SK-N-SH treated with all-trans-retinoic acid at 6 μM for 48 hours (cell line): ENCODE measurements at places on chromosomes 5 and 9.

GRCh38 chr9:128053560-128053959 lies 13.6 kb downstream of the NAIF1 start:
- ATAC-seq: no peak

GRCh38 chr5:84685121-84685894 lies 300.6 kb upstream of the EDIL3 start:
- ATAC-seq: no peak

- ATAC-seq: no peak
Observed at GRCh38 chr9:33307067-33307466, 16.8 kb downstream of the NFX1 start.

DNA sequence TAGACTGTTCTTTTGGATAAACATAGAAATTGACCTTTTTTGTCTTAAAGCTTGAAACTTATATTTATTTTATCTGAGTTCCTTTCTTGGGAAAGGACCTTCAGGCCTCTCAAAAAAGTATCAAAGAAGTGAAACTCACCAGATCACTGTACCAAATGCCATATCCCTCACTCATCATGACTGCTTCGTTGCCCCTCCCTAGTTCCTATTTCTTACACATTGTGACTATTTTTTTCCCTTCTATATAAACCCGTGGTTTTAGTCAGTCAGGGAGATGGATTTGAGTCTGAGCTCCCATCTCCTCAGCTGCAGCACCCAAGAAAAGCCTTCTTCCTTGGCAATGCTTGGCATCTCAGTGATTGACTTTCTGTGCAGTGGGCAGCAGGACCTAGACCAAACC lies 129.4 kb downstream of the LPAR1 start:
- no peak for ATAC-seq

GRCh38 chr5:74161170-74161569 lies 479.4 kb downstream of the ENC1 start:
- no peak for ATAC-seq

- ATAC-seq: no peak
Observed at GRCh38 chr5:1405539-1406530, 39.4 kb downstream of the SLC6A3 start.

GRCh38 chr9:16618524-16618923 lies 251.9 kb downstream of the BNC2 start:
- no peak for ATAC-seq

DNA sequence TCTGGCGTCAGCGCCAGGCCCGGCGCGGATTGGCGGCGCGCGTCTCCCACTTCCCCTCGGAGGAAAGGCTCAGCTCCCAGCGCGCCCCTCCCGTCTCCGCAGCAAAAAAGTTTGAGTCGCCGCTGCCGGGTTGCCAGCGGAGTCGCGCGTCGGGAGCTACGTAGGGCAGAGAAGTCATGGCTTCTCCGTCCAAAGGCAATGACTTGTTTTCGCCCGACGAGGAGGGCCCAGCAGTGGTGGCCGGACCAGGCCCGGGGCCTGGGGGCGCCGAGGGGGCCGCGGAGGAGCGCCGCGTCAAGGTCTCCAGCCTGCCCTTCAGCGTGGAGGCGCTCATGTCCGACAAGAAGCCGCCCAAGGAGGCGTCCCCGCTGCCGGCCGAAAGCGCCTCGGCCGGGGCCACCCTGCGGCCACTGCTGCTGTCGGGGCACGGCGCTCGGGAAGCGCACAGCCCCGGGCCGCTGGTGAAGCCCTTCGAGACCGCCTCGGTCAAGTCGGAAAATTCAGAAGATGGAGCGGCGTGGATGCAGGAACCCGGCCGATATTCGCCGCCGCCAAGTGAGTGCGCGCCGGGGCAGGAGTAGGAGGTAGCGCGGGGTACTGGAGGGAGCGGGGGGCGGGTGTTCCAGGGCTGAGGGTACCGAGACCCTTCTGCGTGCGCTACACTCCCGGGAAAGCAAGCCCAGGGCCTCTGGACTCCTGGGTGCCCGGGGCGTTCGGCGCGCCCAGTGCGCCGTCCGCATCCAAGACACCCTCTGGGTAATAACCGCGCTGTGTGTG lies at the start of gene MSX2:
TSS of gene MSX2 (plus strand) at position 99 of the 777 bp plus-strand sequence. CDS start at position 177, 78 bp downstream.
- ATAC-seq: peak; percentile 97

DNA sequence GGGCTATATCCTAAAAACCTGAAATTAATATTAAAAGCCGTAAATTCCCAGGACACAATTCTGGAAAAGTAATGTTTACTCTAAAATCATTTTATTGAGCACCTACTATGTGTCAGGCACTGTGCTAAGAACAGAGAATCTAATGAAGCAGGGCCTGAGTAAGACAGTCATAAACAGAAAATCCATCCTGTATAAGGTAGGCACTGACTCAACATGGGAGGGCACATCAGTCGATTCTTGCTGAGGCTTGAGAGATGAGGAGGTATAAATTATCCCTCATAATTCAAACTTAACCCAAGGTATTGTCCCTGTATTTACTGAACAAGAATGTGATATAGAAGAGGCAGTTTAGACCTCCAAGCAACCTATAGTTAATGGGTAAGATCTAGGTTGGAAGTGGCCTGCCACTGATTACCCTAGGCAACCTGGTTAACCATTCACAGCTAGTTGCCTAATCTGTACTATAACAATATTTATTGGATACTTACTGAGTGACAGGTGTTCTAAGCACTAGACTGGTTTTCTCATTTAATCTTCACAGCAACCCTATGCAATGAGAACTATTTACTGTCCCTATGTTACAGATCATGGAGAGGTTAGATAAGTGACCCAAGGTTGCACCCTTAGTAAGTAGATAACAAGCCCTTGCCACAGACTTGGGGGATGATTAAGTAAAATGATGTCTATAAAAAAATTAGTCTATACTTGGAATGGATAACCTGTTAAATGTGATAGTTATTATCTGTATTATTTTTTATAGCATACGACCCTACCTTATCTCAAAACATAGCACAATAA lies 317.7 kb downstream of the PDE4D start:
- ATAC-seq: no peak

DNA sequence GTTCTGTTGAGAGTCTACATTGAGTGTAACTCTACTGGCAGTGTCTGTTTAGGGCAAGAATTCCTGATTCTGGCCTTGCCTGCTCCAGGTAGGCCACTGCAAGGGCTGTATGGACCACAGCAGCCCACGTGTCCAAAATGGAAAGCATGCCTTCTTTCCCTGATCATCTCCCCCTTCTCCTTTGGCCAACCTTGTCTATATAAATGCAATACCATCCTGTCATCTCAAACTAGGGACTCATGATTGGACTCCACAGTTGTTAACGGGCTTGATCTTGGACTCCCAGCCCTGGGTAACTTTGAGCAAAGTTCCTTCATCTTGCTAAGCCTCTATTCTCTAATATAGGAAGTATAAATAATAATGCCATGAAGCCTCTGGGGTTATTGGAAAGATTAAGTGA lies 533.6 kb downstream of the BNC2 start:
- no peak for ATAC-seq

DNA sequence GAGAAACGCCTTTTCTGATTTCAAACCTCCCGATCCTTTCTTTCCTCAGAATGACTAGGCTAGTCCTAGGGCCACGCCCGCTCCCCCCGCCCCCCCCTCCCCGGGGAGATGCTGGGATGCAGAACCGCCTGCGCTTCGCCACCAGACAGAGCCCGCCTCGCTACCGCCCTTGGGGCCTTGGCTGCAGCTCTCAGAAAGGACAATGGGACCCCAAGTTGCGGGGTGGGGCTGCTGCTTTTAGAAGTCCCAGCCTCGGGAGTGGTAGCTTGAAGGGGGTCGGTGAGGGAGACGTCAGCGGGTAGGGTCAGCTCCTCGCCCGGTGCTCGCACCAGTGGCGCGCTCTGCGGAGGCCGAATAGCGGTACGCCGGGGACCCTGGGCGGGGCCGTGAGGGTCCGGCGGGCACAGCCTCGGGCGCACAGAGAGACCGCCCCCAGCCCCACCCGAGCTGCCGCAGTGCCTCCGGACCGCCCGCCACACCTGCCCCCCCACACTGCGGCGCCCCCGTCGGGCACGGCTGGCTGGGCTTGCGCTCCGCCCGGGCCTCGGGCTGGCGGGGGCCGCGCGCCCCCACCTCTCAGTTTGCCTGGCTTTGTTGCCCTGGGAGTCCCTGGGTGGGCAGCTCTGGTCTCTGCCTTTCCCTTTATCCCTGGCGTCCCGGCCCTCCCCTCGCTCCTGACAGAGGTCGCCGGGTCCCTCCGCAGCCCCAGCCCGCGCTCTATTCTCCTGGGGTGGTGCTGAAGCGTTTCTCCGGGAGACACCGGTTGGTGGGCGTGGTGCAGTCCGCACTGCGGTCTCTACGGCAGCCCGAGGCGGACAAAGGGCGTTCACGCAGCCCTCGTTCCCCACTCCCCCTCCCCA lies 1.2 kb downstream of the MAP1B start:
- peak; percentile 53 for ATAC-seq
